T follicular helper cell (primary cell): ENCODE measurements at places on chromosomes 1 and 21.
A peak's percentile ranks its signal among the peaks of the same experiment; 100 is the strongest.

DNA sequence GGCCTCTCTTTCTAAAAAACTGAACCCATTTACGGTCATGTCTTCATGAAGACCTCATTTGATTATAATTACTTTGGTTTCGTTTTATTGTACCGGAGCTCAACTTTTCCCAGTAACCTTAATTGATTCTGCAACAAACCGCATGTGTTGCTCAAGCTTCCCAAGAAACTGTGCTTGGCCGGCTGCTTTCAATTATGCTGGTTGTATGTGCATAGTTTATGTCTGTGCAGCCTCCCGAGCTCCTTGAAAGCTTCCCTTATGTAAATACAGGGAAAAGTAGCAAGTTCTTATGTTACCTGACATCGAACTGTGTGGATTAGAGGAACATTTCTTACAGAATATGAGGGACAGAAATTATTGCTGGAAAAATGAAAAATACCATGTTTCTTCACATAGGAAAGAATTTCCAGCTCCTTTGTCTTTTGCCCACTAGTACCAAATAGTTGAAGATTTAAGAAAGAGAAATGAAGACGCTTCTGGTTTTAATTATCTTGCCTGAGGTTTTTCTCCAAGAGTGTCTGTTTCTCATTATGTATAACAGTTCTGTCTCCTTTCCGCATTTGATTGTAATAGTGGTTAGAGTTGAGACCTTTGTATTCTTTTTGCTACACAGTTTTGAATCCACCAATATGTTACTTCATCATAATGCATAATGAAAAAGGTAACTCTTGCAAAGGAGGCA is 2.1 kb downstream of the VCAM1 start:
- no peak for DNase-seq

- DNase-seq: no peak
Measured at GRCh38 chr1:161707503-161707902, 474 bp downstream of the FCRLA start.

GRCh38 chr1:56399795-56400194 is 179.6 kb downstream of the PLPP3 start:
- DNase-seq: no peak

DNA sequence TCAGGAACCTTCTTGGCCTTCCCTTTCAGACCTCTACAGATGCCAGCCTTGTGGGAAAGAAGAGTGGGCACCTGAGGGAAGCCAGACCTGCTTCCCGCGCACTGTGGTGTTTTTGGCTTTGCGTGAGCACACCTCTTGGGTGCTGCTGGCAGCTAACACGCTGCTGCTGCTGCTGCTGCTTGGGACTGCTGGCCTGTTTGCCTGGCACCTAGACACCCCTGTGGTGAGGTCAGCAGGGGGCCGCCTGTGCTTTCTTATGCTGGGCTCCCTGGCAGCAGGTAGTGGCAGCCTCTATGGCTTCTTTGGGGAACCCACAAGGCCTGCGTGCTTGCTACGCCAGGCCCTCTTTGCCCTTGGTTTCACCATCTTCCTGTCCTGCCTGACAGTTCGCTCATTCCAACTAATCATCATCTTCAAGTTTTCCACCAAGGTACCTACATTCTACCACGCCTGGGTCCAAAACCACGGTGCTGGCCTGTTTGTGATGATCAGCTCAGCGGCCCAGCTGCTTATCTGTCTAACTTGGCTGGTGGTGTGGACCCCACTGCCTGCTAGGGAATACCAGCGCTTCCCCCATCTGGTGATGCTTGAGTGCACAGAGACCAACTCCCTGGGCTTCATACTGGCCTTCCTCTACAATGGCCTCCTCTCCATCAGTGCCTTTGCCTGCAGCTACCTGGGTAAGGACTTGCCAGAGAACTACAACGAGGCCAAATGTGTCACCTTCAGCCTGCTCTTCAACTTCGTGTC is 995 bp upstream of the ZBTB48 start:
- DNase-seq: no peak

GRCh38 chr1:205926213-205926612 is 17.0 kb downstream of the SLC26A9 start:
- no peak for DNase-seq

- no peak for DNase-seq
Measured at GRCh38 chr1:53332186-53332564, 4.3 kb upstream of the LRP8 start.

GRCh38 chr21:34936371-34936789 is 112.7 kb downstream of the RUNX1 start:
- DNase-seq: no peak

DNA sequence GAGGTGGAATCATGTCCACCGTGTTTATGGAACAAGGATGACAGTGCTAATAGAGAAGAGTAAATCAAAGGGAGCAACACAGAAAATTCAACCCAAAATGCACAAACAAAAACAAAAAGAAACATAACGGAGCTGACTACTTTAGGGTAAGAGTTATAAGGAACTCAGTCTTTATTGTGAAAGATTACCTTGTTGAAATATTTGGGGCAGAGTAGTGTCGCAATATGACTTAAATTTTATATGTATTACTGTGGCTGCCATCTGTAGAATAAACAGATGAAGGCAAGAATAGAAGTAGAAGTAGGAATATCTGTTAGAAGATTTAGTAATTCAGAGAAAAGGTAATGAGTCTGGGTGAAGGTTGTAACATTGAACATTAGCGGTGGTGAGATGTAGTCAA is 913.9 kb downstream of the BRINP3 start:
- DNase-seq: no peak

GRCh38 chr1:177338376-177338775 is 167.6 kb downstream of the BRINP2 start:
- no peak for DNase-seq

DNA sequence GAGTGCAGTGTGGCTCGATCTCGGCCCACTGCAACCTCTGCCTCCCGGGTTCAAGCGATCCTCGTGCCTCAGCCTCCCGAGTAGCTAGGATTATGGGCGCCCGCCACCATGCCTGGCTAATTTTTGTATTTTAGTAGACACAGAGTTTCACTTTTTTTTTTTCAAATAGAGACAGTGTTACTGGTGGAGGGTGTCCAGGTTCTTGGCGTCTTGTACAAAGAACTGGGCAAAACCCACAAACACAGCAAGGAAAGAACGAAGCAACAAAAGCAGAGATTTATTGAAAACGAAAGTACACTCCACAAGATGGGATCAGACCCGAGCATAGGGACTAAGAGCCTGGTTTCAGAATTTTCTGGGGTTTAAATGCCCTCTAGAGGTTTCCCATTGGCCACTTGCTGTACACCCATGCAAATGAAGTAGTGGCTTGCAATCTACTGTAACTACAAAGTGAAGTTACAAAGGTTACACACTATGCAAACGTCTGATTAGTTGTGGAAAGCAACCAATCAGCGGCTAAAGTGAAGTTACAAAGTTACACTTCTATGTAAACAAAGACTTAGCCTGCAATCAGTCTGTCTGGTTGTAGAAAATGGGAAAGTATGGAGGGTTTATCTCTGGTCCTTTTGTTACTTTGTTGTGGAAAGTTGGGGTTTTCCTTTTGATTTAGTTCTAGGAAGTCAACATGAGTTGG is 199.1 kb downstream of the DYRK1A start:
- DNase-seq: no peak

DNA sequence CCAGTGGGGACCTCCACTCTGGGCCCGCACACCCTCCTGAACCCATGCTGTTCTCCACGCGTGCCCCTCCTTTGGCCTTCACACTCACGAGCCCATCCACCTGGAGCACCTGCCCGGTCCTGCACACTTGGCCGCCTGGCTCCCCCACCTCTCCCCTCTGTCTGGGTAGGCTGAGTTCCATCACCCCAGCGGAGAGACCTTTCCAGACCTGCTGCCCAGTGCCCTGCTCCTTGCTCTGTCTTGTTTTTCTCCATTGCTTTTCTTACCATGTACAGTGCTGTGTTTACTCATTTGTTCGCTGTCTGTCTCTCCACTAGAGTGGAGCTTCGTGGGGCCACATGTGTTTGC is 351.0 kb upstream of the VAMP3 start:
- DNase-seq: no peak

DNA sequence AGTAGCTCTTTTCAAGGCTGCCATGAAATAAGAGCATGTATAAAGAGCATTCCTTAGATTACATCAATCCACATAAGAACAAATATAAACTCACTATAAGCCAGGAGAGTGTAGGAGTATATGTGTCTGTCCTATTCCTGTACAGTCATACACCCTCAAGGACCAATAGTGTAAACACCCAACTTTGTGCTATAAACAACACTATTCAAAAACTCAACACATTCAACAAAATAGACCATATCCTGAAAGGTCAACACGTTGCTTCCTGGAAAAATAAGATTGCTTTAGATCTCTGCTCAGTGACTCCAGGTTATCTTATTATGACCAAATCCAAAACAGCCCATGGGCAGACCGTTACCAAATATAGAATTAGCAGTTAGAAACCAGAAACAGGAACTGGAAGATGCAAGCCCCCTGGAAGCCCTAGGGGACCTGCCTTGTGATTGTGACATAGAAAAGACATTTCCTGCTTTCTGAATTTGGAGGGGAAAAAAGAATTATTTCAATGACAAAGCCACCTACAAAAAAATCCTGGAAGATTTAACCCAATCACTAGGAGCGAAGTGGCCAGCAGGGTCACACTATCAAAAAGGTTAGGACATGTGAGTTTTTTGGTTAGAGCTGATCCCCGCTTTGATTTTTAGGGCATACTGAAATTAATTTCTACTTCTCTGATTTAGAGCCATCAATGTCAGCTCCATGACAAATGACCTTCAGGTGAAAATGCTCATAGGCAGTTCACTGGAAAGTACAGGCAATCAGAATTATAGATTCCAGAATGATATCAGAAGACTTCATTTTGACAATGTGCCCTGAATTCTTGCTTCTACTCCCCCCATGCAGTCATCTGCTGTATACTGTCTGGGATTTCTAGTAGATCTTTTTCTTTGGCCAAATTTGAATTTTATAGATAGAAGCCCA is 59.9 kb downstream of the LRRC8C start:
- no peak for DNase-seq

- DNase-seq: no peak
Measured at GRCh38 chr1:40620586-40621210, 44.8 kb downstream of the RIMS3 start.

GRCh38 chr1:160711602-160712311 is at the start of gene CD48:
Gene CD48 (minus strand): TSS chr1:160711822. CDS start chr1:160711763, 59 bp downstream.
- DNase-seq: peak; percentile 33

DNA sequence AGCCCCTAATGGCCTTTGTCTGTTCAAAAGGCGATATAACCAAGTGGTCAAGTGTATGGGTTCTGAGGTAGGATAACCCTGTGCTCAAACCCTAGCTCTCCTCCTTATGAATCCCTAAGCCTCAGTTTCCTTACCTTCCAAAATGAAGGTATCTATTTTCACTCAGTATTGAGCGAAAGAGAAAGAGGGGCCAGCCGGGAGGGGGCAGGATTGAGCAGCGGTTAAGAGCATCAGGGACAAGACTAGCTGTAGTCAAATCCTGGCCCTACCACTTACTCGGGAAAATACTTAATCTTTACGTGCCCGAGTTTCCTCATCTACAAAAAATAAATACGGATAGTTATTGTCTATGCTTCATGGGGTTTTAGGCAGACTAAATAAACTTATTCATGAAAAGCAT is 25.7 kb downstream of the LY9 start:
- no peak for DNase-seq

DNA sequence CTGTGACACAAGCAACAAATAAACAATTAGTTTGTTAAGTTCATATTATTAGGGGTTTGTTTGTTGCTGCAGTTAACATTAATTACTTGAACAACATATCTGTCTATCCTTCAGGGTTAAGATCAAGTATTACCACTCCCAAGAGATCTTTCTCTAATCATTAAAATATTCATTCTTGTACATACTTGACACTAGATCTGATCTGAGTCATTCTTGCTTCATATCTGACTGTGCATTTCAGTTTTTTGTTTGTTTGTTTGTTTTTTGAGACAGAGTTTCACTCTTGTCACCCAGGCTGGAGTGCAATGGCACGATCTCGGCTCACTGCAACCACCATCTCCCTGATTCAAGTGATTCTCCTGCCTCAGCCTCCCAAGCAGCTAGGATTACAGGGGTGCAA is 613.3 kb upstream of the PLXNA2 start:
- no peak for DNase-seq

- no peak for DNase-seq
Measured at GRCh38 chr1:215439549-215439948, 127.6 kb upstream of the KCTD3 start.

- DNase-seq: no peak
Measured at GRCh38 chr1:67771152-67771551, 62.1 kb downstream of the GNG12 start.

- no peak for DNase-seq
Measured at GRCh38 chr1:6969762-6970161, 184.5 kb downstream of the CAMTA1 start.

DNA sequence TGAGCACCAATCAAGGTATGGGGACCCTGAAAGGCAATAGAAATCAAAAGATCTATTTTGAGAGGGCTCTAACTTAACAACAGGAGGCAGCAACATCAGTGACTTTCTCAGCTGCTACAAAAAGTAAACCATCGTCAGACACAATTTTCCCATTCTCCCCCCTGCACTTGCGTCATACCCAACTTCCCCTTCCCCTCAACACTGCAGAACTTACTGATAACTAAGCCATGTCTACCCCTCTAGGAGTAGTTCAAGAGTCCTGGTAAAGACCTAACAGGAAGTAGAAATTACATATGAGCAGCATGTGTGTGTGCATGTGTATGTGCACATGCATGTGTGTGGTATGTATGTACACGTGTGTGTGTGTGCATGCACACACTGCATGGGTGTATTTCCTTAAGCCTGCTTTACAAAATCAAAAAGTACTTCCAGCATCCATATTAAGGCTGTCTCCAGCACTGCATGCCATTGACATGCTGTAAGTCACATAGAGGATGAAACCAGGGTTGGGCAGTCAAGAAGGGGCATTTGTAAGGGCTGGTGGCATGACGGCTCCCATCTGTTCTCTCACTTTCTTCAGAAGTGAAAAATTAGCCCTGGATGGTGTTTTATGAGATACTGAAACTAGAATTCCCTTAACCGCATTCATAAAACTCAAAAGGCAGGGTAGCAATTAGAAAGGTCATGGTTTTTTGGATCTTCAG is 460.1 kb upstream of the RUNX1 start:
- DNase-seq: no peak

DNA sequence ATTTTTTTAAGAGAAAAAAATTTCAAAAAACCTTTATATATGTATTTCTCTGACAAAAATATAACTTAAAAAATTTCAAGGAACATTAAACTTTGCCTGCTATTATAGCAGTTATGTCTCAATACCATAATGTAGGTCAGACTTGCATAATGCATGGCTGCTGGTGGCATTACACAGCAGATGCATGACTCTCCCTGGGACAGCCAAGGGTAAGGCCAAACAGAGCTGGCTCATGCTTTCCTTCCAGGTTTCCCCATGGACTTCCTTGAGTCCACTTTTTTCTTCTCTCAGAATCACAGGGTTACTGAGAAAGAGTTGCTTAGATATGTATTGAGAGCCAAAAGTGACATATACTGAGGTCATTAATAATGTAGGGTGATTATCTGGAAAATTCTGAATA is 43.7 kb downstream of the RHOU start:
- no peak for DNase-seq

DNA sequence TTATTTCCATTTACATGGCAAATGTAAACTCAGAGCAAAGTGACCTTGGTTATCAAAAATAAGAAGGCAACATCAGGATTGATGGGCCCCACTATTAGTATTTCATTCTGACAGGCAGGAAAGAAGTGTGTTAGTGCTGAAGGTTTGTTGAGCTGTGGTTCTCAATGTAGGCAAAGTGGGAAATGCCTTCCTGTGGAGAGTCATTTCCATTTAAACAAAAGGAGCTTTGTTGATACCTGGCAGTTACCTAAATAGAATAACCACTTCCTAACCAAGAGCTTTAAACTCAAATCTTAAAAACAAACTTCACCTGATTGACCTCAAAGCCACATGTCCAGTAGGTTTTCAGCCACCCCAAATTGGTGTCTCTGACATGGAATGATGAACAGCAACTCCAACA is 579.9 kb upstream of the BEND5 start:
- DNase-seq: no peak
